ENCODE measurements at places on chromosomes 12 and 14.

DNA sequence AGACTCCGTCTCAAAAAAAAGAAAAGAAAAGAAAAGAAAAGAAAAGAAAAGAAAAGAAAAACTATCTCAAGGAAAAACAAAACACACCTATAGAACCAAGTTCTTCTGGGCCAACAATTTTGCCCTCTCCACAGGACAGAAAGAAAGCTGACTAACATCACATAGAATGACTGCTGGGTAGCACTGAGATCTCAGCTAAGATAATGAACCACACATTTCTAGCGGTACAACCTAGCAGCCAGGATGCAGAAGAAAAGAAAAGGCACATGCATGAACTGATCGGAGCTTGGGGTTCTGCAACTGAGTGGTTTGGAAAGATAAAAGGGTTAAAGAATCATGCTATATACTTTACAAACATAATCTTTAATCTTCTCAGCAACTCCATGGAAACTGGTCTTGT, 19.5 kb downstream of the TMED10 start:
- no peak for DNase-seq

DNA sequence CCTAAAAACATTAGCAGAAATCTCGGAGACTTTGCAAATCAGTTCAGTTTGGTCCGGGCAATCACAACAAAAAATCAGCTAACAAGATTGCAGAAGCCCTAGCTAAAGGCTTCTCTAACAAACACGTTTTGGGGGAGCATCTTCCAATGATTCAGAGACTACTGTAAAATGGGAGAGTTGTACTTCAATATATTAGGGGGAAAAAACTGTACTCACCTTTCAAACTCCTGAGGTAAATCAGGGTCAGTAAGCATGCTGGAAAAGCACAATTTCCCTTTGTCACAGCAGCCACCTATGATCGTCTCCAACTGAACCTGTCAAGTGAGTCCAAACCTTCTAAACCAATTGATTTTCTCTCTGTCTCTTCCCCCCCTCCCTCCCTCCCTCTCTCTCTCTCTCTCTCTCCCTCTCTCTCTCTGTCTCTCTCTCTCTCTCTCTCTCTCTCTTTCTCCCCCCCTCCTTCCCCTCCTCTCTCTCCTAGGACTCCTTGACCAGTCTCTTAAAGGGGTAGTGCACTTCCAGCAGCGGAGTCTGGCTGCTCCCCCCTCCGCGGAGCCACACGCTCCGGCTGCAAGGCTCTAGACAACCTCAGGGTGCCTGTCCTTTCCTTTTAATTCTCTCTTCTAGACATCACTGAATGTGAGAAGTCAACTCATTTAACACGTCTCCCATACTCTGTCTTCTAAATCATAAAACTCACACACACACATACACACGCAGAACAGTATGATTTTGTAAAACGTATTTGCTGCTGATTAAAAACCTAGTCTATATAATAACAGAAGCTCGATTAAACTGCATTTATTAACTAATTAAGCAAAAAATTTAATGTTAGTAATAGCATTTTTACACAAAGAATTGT, at the start of gene SOX5:
TSS of gene SOX5 (minus strand) at position 323 of the 862 bp plus-strand sequence. CDS start at position 254, 69 bp downstream.
- DNase-seq, result no peak

GRCh38 chr12:108861878-108862587, 4.7 kb upstream of the SSH1 start:
- peak; percentile 93 for DNase-seq

DNA sequence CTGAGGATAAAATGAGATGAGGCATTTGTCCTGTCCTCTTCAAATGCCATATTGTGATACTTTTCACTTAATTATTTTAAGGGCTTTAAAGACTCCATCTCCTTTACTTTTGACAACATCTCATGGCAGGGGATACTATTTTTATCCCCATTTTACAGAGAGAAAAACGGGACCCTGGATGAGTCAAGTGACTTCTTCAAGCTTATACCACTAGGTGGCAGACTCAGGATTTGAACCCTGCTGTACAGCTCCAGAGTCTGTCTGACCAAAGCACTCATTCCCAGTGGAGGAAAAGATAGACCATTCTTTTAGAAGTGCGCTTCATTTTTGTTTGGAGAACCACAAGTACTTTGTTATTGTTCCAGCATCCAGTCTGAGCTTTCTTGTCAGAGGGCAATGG, 1.7 kb upstream of the SMOC1 start:
- peak; percentile 33 for DNase-seq

DNA sequence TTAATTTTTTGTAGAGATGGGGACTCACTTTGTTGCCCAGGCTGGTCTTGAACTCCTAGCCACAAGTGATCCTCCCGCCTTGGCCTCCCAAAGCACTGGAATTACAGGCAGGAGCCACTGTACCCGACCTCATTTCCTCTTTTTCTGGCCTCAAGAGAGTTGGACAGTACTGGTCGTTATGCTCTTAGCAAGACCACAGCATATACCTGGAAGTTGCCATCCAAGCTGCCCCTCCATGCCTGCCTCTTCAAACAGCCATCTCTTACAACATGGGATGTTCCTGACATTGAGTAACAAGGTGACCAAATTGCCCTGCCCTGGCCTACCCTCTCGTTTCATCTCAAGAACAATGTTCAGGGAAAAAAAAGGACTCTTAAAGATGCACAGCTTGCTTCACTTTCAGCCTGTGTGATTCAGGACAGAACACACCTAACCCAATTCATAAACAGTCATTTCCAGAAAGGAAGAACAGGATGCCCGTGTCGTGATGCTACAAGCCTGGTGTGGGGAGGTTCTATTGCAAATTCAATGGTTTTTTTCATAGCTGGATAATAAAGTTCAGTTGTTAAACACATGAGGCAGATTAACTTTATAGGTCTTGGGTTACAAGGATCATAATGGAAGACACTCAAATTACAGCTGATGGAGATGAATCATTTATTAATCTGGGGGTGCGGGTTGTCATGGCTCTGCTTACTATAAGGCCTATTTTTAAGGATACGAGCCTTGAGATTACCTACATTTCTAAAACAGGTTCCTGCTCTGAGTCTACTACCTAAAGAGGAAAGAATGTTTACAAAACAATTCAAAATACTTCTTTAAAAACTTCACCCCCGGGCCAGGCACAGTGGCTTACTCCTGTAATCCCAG, 11.9 kb downstream of the GLTP start:
- no peak for DNase-seq

GRCh38 chr14:27727251-27727770, 1039.3 kb upstream of the FOXG1 start:
- DNase-seq, result no peak

DNA sequence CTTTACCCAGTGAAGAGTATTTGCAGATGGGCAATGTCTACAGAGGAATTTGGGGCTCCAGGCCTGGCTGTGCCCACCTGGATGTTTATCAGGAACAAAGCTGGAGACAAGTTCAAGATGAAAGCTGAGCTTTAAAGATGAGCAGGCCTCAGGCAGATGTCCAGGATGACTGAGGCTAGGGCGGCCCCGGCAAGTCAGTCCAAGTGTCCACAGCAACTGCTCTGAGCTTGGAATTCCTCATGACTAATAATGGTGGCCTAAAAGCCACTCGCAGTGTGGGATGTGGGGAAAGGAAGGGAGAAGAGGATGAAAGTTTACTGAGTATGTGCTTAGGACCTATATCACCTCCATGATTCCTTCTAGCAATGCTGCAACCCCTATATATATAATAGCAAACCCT, 128.2 kb upstream of the NOS1 start:
- no peak for DNase-seq

GRCh38 chr14:93955850-93956481, 20.4 kb downstream of the ASB2 start:
- no peak for DNase-seq

DNA sequence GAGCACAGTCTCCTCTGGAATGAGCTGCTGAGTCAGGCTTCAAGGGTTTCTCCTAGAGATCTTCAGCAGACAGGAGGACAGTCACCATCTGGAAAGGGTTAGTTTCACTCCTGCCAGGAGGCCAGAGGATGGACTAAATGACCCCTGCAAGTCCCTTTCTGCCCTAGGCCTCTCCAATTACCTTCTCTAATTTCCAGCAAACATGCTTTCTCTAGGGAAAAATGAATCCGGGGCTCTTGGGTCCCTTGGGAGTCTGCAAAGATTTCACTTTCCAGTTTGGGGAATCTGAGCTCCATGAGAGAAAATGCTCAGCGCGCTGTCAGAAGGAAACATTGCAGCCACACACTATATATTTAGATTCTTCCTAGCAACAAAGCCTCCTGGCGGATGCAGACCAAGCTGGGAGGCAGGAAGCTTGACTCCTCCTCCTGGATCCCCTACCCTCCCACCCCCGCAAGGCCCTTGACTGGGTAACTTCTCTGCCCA, 184.4 kb upstream of the CCND2 start:
- no peak for DNase-seq

GRCh38 chr12:4215229-4216186, 58.1 kb upstream of the CCND2 start:
- DNase-seq, result peak; percentile 95

DNA sequence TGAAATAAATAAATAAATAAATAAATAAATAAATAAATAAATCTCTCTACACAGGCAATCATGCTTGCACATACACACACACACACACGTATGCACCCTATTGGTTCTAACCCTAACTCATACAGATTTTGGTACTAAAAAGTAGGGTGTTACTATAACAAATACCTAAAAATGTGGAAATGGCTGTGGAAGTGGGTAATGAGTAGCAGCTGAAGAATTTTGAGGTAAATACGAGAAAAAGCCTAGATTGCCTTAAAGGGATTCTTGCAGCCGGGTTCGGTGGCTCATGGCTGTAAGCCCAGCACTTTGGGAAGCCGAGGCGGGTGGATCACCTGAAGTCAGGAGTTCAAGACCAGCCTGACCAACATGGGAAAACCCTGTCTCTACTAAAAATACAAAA, 15.7 kb upstream of the SLC2A3 start:
- no peak for DNase-seq

DNA sequence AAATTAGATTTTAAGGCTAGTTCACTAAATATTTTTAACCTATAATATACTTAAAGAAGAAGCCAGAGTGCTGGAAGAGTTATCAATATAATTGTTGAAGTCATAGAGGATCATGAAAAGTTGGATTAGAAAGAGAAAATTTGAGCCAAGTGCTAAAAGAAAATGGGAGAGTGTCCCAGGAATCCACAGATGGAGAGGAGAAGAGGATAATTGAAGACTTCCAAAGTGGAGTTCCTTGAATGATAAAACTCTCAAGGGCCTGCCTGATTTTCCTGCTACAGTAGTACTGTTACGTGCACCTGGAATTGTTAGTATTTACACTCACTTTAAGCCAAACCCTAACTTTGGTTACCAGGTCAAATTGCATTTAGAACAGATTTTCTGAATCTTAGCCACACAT, 113.2 kb downstream of the MSRB3 start:
- DNase-seq, result no peak

DNA sequence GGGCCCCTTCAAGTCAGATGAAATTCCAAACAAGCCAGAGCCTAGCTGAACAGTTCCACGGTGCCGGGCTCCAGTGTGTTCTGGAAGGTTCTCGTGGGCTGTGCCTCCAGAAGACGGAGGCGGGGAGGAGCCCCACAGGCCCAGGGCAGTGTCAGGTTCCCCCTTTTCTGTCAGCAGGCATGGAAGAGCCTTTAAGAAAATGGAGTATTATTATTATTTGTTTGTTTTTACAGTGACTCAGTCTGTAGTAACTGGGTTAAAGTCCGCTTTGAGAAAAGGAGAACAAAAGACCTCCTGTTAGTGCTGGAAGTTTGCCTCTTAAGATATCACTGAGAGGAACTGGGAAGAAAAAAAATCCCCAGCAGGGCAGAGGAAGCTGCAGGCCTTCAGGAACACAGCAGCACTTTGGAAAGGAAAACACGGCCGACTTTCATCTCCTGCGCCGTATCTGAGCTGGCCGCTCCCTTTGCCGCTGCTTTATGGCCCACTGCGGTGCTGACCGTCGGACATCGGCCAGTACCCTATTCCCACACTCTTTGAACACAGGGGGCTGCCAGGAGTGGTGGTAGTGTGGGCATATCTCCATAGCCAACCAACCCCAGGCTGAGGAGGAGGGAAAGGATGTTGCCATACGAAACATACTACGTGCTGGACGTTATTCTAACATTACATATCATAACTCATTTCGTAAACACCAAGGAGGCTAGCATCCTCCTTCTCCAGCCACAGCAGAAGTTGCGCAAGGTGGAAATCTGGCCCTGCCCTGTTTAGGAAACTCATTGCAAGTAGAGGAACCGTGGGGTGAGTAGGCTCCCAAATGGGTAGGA, 194.0 kb downstream of the ZFP36L1 start:
- DNase-seq, result peak; percentile 97

GRCh38 chr14:72451054-72451972, 442.6 kb downstream of the DPF3 start:
- DNase-seq, result peak; percentile 64

DNA sequence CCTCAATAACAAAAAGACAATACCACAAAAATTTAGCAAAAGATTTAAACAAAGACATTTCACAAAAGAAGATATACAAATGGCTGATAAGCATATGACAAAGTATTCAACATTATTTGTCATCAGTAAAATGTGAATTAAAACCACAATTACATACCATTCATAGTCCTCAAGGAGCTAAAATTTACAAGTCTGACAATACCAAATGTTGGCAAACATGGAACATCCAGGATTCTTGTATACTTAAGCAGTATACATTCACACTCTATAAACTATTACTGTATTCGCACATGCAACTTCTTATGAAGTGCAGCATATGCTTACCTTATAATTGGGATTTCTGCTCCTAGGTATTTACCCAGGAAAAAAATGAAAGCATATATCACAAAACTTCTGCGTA, 49.7 kb upstream of the BDKRB2 start:
- no peak for DNase-seq

GRCh38 chr12:51174501-51174900, 1.6 kb upstream of the TFCP2 start:
- no peak for DNase-seq

DNA sequence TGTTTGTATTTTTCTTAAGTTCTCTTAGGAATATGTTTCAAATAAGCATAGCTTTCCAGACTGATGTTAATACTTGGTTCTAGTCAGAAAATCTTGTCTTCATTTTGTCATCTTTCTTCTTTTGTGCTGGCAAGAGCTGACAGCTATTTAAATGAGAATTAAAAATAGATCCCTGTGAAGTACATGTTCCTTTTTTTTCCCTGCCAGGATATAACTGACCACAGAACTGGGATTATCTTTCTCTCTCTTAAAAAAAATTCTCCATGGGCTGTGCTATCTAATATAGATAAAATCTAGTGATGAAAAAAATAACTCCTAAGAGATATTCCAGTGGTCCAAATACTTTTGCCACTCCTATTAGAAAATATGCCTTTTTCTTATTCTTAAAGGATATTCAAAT, 163.4 kb downstream of the AKAP6 start:
- no peak for DNase-seq

GRCh38 chr12:68896881-68897540, 36.0 kb downstream of the CPM start:
- DNase-seq, result peak; percentile 55

DNA sequence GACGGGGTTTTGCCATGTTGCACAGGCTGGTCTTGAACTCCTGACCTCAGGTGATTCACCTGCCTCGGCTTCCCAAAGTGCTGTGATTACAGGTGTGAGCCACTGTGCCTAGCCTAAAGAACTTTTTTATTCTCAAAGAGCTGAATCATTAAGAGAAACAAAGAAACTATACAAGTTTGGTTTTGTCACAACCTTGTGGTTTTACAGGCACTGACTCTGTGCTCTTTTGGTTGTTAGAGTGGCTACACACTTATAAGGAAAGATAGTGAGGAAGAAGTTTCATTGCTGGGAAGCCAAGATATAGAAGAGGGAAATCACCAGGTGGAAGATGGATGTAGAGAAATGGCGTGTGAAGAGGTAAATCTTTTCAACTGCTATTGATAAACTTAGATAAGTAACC, 10.1 kb upstream of the DNAH10 start:
- DNase-seq, result no peak

GRCh38 chr12:75579552-75579951, 68.1 kb upstream of the KRR1 start:
- DNase-seq, result no peak

Data from inflammatory macrophage treated with lipopolysaccharide for 4 hours (primary cell).